ENCODE measurements at places on chromosomes 5 and 9.

DNA sequence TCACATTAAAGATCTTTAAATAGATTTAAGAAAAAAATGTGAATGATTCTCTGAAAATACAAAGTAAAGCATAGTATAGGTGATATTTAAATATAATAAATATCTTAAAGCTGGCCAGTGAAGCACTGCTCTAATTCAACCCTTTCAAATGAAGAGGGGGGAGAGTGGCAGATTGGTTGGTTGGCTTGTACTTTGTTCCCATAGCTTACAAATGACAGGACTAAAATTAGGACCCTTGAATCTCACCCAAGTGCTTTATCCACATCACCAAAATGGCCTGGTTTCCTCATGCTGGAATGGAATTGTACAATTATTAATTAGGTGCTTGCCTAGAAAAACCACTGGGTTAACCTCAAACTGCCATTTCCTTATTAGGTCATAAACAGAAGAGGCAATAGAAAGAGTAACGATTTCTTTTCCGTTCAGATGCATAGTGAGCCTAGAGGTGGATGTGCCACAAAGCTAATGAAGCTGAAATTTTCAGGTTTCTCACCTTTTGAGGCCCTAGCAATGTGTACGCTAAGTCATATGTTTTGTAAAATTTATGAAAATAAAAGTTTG, 354.5 kb upstream of the CDH6 start:
- DNase-seq: no peak

- DNase-seq: no peak
Measured at GRCh38 chr5:141675672-141676071, 6.4 kb downstream of the ARAP3 start.

DNA sequence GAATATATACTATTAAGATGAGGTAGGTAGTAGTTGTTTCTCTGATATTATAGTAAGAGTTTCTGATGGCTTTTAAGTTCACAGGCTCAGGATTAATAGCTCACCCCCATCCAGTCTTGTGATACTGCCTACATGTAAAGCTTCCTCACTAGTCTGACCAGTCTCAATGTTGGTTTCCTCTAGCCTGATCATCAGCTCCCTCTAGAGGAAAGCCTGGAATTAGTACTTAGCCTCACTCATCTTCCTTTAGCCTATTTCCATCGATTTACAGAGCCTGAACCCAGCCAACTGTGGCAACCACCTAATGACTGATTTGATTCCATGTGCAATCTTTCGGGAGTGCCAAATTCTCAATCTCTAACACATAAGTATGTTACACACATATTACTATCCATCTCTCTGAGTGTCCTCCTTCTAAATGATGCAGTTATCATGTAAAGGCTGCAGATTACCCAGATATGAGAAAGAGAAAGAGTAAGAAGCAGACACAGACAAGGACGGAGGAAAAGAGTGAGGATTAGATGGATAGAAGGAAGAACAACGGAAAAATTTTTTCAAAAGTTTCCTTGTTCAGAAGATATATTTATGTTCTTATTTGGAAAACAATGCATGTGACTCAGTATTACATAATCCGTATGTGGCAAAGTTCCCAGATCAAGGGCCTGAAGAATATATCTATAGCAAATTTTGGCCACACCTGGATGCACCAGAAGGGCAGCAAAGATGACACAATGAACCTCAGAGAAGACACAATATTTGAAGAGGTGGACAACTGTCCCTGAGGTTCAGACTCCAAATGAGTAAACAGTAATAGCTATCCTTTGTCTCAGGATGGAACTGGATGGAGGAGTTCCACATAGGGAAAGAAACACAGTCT, 333.7 kb downstream of the ELAVL2 start:
- DNase-seq: no peak

DNA sequence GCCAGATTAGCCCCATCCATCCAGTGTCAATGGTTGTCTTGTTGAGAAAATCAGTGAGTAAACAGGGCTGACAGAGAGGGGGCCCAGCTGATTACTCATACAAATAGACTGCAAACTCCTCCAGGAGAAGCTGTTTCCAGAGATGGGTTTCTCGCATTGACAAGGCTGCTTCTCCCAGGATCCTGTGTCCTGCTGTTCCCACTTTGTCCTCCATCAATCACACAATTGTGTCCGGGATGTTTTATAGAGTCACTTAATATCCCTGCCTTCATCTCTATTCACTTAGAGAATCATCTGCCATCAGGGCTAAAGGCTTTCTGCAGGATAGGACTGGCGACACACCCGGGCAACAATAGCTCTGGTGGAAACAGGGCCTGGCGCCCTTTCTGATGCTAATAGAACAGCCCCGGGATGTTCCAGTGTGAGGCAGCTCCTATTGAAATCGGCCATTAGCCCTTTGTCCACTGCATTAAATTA, 71.7 kb upstream of the TBCA start:
- DNase-seq: no peak

- DNase-seq: no peak
Measured at GRCh38 chr9:133682818-133683585, 46.8 kb downstream of the DBH start.

DNA sequence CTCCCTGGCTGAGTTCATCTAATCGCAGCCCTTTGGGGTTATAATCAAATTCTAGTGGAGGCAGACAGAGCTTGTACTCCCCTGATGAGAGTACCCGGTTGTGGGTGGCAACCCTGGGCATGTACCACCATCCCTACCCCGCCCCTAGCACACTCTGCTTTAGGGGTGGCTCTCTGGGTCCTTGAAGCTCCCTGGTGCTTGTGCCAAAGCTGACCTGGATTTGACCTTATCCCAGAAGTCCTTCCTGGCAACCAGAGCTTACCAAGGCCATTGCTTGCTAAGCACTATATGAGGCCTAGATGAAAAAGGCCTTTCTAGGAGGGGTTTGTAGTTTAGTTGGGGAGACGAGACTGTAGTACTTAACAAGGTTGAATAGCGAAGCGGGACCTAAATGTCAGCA, 72.2 kb downstream of the RGS3 start:
- no peak for DNase-seq

DNA sequence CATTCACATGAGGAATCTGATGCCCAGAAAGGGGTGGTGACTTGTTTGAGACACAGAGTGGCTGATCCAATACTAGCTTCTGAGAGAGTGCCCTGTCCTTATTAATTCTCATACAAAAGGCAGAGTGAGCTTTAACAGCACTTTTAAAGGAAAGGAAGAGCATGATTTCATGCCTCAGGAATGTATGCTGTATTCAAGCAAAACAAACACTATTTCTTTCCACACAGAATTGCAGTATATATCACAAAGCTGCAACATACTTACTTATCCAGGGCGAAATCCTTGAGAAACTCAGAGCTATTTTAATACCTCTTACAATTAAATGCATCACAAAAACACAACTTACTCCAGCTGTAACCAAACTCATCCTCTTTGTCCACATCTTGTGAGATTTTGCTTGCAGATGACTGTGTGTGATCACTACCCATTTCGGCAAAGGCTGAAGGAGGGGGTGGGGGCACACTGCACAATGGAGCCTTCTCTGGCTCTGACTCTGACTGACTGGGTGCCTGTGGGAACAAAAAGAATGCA, 139.8 kb downstream of the MPDZ start:
- DNase-seq: no peak

DNA sequence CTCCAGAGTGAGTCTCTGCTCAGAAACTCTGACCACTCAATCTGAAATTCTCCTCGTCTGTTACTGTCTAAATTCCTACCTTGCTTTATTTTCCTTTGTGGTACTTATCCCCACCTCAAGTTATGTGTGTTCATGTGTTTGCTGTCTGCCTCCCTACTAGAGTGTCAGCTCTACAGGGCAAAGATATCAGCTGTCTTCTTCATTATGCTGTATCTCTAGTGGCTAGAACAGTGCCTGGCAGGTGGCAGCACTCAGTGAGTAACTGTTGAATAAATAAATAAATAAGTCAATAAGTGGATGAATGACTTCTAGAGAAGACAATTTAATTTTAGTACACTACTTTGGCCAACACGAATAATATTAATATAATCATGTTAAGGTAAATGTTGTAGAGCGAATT, 92.3 kb downstream of the BOD1 start:
- DNase-seq: no peak

DNA sequence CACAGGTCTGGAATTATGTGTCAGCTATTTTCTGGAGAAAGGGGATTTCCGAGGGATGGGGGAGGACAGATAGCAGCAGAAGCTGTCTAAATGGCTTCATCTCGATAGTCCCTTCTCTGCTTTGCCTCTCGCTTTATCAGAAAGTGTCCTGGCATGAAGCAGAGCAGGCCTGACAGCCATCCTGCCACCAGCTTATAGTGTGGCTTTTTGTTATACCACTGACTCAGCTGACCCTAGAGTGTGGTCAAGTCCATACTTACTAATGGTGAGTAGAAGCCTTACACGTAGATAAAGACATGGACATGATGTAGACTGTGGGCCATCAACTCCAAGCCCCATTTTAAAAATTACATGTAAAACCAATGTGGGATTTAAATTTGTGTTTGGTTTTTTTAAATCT, 50.0 kb downstream of the RCL1 start:
- no peak for DNase-seq

DNA sequence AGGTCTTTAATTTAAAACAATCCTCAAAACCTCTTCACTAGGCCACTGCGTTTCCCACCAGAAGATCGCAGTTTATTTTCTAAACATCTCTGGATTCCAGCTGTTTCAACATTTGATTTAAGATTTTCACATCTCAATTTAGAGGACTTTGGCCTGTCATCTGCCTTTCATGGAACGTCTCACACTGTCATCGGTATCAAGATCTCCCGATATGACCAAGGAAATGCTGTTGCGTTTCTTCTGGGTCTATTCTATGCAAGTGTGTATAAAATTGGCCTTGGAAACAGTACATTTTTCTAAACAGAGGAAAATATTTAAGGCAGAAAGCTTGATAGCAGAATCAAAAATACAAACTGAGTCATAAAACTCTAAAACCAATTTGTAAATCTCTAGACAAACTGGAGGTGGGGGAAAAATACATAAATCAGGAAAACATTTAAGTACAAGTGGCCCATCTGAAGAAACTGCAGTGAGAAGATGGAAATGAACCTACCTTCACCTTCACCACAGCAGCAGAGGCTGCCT, 53.6 kb upstream of the SIMC1 start:
- DNase-seq: no peak

DNA sequence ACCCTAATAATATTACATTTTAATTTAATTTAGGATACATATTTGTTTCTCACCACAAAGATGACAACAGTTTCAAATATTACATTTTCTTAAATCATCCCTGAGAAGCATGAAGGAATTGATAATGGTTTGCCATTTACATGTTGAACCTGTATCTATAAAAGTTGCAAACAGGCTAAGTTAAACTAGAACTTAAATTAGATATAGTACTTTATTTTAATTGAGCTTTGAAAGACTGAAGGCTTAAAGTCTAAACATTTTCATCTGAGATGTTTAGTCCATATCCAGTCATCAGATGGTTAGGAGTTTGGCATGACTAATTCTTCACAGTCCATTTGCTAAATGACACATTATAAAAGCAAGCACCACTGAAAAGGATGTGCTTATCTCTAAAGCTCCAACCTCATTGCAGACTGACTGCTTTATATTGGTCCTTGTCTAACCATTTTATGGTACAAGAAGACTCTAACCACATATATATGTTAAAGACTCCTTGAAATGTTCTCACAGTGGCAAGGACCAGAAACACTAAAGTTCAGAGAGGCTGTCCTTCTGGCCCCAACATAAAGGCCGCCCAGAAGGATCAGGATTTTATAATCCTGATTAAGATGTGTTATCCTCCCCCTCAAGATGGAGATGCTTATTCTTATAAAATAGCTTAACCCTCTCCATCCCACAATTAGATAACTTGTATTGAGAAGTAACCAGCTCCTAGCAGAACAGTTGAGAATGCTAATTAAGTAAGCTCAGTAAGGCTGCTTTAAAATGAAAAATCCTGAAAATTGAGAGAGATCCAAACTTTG, 25.8 kb downstream of the WNT8A start:
- DNase-seq: no peak

DNA sequence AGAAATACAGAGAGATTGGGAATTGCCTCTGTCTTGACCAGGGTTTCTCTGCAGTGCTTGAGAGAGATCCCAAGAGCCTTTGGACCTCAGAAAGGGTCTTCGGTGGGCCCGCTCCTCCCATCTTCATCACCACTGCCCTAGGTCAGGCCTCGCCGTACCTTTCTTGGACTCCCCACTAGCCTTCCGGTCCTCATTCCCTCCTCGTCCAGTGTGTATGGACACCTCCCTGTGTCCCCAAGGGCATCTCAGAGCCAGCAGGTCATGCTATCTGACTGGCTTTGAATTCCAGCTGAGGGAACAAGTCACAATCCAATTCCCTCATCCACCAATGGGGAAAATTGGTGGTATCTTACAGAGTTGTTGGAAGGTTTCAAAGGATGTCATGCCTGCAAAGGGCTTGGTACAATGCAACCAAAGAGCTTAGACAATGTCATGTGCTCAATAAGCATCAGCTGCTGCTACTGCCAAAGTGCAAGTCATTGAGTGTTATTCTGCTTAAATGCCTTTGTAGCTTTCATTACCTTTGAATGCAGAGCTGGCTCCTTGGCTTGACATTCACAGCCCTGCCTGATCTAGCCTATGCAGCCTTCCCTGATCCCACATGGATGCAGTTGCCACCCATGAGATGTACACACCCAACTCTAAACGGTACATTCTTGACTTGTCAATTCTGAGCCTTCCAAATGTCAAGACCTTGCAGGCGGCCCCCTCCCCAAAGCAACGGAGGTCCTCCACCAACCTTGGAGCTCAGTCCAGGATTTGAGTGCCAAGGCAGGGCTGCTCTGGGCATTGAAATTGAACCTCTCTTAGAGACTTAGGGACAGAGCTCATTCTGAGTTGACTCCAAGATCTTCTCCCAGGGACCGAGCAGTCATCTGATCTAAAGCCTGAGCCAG, 58.0 kb downstream of the HRH2 start:
- DNase-seq: no peak

- DNase-seq: no peak
Measured at GRCh38 chr5:35878079-35878478, 21.4 kb downstream of the IL7R start.

GRCh38 chr5:174839196-174839595, 114.8 kb downstream of the MSX2 start:
- no peak for DNase-seq

DNA sequence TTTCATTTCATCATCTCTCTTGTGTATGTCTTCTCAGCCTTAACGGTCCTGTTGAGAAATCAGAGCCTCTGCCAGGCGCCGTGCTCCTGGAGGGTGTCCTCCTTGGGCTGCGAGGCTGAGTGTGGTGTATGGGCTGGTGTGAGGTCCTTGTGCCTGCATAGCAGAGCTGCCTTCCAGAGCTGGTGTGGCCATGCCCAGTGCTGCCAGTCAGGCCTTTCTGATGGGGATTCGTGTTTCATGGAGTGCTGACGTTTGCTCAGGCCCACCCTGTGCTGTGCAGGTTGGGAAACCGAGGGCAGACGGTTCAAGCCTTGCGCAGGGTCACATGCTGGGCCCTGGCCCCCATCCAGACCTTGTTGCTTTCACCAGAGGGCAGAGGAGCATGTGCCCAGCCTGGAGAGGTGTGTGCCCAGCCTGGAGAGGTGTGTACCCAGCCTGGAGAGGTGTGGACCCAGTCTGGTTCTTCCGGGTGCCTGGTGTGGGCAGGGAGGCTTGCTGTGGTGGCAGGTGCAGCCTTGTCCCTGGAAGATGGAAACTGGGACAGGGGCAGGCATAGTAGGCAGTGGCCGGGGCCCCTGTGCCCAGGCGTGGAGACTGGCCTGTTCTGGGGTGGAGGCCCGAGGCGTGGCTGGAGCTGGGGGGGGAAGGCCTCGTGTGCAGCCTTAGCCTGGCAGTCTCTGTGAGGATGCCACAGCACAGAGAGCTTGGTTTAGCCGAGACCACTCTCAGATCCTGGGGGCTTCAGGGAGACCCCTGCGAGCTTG, 84.0 kb downstream of the RXRA start:
- no peak for DNase-seq
